AG08395 (cell line): ENCODE measurements at places on chromosomes 11 and 22.
A peak's percentile ranks its signal among the peaks of the same experiment; 100 is the strongest.

DNA sequence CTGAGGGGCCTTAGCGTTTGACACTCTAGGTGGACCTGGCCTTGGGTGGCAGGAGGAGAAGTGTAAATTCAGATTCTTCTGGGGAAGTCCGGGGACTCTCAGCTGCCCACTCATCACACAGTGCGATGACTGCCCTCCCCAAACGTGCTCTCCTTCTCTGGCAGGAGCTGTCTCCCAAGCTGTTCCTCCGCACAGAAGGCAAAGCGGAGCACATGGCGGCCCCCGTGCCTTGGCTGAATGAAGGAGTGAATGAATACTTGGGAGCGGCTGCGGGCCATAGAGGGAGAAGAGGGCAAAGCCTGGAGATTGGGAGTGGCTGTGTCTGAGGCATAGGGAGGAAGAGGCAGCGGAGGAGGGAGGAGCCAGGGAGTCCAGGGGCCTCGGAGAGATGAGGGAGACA lies 6.9 kb upstream of the NAA40 start:
- DNase-seq: no peak

DNA sequence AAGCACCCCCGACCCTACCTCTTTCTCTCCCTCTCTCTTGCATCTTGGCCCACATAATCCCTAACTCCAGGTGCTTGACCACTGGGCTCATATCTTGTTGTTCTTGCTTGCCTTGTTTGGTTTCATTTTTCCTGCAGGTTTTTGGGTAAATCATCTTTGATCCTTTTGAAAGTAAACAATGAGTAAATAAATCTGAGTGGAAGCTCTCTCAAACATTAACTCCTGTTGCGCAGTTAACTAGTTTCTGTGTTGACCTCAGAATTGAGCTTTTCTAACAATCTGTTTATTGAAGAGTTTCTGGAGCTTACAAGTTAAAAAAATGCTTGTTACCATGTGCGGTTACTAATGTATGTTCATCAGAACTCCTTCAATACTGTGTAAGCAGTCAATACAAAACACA lies 38.8 kb upstream of the MICAL2 start:
- DNase-seq: no peak

DNA sequence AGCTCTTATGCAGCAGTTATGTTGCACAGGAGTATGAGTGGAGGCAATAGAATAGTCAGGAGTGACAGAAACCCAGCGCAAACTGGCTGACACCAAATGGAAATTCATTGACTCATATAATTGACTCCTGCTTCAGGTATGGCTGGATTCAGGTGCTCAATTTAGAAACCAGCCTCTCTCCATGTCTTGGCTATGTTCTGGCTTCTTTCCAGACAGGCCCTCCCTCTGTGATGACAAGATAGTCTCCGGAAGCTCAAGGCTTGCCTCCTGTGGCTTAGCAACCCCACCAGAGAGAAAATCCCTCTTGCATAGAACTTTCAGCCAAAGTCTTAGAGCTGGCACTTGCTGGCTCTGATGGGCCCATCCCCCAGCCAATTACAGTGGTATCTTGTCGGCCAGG lies 28.1 kb upstream of the MN1 start:
- DNase-seq: no peak

DNA sequence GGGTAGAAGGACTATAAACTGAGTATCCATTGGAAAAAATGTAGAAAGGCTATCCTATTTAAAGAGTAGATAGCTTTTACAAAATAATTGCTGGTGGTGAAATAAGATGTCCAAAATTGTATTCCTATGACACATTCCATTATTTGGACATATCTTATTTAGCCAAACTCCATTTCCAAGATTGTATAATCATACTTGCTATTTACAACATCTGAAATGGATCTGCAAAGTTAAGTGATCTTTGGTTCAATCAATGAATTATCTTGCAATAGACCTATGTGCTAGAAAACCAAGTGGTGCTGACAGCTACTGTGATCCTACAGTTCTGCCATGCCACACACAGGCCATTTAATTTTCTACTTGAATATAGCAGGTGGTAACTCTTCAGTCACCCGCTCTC lies 11.0 kb upstream of the BLID start:
- no peak for DNase-seq

- DNase-seq: peak; percentile 11
These were observed 1.6 kb downstream of the C11orf87 start for GRCh38 chr11:109423466-109424190.

GRCh38 chr11:62593434-62594044 lies 2.2 kb upstream of the TUT1 start:
- peak; percentile 72 for DNase-seq
